ENCODE measurements at places on chromosomes 4 and X. TPM values are rescaled to one million over a fixed set of nuclear protein-coding genes. Genes with fewer than 3 reads are reported as not detected.

The INTU gene
- total RNA-seq, result 8.2 TPM

The TMEM165 gene
- 77.6 TPM for total RNA-seq

The FHIP1A gene
- 21.6 TPM for total RNA-seq

The NDP gene
- not detected for total RNA-seq

The AR gene
- total RNA-seq, result 1.2 TPM

The PNMA6F gene
- total RNA-seq, result not detected

The ANKRD17 gene
- 62.4 TPM for total RNA-seq

The CNOT6L gene
- total RNA-seq, result 42.7 TPM

The SUPT20HL2 gene
- total RNA-seq, result 0.12 TPM

The PRAF2 gene
- 18.7 TPM for total RNA-seq

The TSPAN6 gene
- 63.0 TPM for total RNA-seq

The CXCL8 gene
- 0.73 TPM for total RNA-seq

- no peak for DNase-seq
Measured at GRCh38 chr4:870951-871350, 45.0 kb upstream of the CPLX1 start.

DNA sequence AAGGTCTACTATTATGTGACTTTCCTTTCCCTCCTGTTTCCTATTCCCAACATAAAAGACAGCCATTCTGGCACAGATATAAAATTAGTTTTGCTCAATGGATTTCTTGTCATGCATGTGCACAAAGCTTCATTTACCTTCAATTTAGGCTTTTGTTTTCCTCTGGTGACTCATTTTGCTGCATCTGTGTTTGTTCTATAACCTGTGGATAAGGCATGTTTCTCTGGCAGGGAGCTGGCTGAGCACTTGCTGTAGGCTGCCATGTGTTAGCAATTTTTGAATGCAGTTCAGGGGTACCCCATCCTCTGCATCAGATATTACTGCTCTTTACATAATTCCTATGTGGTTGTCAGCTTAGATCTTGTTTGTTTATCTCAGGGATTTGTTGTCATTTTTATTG lies 202.8 kb upstream of the GRID2 start:
- no peak for DNase-seq

DNA sequence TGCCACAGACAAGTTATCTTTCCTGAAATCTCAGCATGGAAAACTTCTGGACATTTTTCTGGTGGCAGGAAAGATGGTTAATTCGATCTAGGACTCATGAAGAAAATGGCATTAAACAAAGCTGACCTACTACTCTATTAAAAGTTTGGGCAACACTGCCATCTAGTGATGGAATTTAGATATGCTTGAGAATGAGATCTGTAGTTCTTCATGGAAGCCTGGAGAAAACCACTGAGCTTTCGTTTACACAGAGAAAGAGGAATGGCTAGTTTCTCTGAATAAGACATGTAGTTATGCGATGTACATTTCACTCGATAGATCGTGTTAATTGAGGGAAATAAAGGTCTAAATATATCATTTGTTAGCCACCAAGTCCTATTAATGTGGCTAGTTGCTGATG lies 51.7 kb upstream of the CHRDL1 start:
- DNase-seq, result peak; percentile 41

DNA sequence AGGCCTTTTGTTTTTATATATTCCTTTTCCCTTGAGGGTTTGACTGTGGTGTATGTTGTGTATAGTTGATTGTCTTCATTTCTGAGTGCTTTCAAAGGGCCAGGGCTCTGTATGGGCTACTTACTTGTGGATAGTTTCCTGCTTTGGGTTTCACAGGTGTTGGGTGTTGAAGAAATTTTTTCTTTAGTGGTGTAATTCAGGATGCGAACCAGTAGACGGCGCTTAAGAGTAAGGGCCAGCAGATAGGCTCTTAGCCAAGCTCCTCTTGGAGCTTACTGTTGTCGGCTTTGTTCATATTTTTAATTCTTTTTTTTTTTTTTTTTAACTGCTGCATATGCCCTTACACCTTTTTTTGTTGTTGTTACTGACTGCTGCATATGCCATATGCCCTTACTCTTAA lies 276.3 kb upstream of the GALNT7 start:
- no peak for DNase-seq

- no peak for DNase-seq
Measured at GRCh38 chrX:132292793-132293192, 73.5 kb upstream of the RAP2C start.

DNA sequence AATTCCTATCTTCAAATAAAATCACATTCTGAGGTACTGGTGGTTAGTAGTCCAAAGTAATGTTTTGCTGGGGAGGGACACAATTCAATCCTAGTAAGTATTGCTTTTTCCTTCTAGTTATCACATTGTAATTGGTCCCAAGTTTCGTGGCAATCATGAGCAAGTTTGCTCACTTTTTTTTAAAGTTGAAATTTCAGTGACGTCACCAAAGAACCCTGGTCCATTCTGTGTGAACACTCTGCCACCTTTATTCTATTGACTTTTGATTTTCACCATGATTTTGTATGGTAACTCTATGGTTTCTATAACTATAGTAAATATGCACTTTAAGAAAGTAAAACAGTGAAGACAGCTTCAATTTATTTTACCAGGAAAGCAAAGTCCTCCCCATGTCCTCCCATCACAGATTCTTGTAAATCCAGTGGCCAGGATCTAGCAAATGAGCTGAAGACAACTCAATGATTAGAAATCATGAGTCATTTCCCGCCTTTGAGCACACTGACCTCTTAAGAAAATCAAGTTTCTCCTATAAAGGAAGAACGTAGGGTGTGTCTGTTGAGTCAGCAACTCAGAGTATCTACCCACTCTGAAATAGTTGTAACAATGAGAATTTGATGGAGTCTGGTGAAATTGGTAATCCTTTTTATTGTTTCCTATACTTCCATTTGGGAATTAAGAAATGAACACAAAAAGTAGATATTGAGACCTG lies 1306.6 kb upstream of the PABPC4L start:
- no peak for DNase-seq

GRCh38 chr4:95317085-95317793 lies 231.5 kb downstream of the UNC5C start:
- DNase-seq, result no peak

DNA sequence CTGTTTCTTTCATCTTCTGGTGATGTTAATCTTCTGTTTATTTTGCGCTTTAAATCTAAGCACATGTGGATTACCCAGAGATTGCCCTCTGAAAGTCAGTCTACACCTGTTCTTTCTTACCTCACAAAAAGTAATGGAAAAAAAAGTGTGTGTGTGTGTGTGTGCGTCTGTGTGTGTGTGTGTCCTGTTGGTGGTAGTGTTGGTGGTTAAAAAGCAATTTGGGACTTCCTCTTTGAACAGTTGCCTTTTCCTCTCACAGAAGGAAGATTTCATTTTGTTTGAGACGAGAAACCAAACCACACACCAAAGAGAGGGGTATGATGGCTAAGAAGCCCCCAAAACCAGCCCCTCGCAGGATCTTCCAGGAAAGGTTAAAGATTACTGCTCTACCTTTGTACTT lies at the start of gene STAP1:
TSS of gene STAP1 (plus strand) at position 235 of the 400 bp plus-strand sequence. CDS start at position 318, 83 bp downstream.
- DNase-seq, result peak; percentile 26

DNA sequence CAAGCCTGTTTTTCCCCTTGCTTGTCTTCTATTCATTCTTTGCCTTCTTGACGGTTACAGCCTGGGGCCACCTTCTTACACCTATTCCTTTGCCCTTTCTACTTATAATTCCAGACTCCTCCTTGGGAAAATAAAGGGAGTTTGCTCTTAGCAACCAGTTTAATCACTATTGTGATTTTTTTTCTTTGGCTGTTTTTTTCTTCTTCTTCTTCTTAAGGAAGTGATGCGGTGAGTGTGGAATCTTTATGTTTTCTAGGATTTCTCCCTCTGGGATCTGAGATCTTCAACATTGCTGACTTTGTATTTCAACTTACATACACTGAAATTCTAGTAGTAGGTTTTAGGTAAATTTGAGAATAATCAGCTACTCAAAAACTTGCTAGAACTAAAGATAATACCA lies 1.1 kb upstream of the KLHL13 start:
- DNase-seq, result no peak

DNA sequence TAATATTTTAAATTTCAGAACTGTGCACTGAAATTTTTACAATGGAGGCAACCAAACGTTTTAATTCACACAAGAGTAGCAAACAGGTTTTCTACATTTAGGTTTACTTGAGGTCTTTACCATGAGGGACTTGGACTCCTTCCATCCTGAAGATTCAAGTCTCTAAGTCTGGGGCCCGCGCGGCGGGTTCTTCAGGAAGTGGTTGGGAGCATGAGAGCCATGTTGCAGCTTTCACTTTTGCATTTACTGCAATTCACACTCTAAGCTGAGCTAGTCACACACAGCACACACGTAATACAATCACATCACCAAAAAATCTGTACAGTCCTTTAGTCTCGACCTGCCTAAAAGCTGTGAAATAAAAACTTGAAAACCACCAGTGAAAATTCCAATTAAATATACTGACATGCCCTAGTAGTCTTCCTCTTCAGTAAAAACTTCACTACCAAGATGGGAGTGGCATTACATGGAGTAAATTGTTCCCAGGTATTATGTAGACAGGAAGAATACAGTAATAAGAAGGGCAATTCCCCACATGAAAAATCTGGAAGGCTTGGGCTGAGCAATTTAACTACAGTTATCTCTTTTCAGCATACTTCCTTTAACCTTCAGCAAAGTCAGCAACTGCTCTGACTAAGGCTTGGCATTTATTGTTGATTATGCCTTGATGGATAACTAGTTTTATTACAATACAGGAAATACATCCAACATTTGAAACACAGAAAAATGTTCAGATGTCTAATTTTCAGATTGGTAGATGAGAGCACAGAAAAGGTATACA lies 571.1 kb upstream of the DIPK2B start:
- DNase-seq, result peak; percentile 64

- no peak for DNase-seq
Measured at GRCh38 chr4:96955691-96956090, 1115.8 kb downstream of the PDHA2 start.

GRCh38 chrX:123173833-123174232 lies 10.2 kb upstream of the GRIA3 start:
- DNase-seq, result no peak

GRCh38 chr4:101158134-101158482 lies 189.2 kb downstream of the PPP3CA start:
- DNase-seq, result no peak

- DNase-seq, result no peak
Measured at GRCh38 chr4:26233350-26233749, 87.5 kb upstream of the RBPJ start.

GRCh38 chrX:105973387-105973739 lies 65.2 kb downstream of the SERPINA7 start:
- no peak for DNase-seq

- DNase-seq, result no peak
Measured at GRCh38 chr4:72591547-72592454, 22.8 kb upstream of the ADAMTS3 start.

DNA sequence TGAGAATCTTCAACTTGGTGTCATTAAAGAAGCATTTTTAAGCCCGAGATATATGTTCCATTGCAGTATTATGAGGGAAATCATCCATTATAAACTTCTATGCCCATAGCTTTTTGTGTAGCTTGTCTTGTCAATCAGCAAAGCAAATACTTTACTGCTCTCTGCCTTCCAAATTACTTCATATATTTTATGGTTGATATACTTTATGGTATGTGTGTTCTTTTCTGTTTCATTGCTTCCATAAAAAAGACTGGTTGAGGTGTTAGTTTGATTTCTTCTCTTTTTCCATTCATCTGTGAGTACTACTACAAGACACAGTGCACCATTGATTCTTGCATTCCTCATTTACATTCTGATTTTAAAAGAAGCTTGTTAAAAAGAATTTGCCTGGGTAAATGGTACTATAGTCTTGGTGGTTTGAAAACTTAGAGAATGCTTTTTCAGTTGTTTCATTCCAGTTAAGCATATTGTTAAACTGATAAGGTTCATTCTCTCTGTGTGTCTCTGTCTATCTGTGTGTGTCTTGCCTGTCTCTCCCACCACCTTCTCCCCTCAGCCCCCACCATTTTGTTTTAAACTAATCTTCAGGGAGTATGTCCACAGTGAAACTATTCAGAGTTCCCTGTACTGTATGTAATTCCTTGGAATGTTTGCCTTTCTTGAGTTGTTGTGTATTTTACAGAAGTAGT lies 27.1 kb downstream of the STAG2 start:
- no peak for DNase-seq

GRCh38 chr4:66575008-66575696 lies 904.9 kb upstream of the EPHA5 start:
- DNase-seq, result peak; percentile 24

GRCh38 chrX:43655151-43656004 lies 721 bp upstream of the MAOA start:
- DNase-seq, result no peak

Data from mucosa of descending colon (tissue), 3 donors.